ENCODE measurements at places on chromosomes 1 and 21.

- DNase-seq, result no peak
Measured at GRCh38 chr1:22362626-22363402, 88.8 kb upstream of the ZBTB40 start.

DNA sequence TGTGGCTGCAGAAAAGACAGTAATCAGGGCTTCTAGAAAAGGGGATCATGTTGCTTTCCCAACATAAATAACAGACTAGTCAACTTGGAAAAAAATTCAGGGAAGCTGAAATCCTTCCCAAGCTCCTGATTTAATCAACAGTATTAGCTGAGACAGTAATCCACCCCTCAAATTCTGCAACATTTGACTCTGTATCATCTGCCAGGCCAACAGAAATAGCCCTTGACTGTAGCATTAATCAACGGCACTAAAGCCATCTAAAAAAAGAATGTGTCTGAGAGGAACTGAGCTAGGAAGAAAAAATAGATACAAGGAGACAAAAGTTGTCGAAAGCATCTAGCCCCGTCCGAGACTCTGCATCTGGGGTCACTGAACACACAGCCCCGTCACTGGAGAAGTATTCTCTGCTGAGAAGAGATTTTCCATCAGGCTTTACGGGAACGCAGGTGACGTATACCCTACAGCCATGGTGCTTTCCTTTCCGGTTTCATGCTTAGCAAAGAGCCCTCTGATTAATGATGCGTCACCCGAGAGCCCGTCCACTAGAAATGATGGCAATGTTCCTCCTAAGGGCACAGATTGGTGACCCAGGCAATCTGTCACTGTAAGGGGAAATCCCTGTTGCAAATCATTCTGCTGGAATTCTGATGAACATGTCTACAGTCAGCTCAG lies 42.1 kb upstream of the TP53BP2 start:
- no peak for DNase-seq

DNA sequence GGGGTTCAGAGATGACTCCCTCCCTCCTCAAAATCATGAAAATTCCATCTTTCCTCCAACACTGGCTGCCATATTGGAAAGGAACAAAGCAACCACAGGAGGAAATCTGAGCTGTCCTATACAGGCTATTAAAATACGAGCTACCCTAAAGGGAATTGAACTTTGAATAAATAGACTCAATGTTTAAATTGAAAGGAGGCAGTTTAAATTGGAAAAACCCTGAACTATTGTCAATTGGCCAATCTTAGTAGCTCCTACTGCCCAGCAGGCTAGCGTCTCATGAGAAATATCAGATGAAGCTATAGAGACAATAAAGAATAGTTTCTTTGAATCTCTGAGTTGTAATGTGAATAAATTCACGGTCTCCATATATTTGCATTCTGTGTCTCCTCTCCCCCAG lies 85.4 kb upstream of the KCNE2 start:
- DNase-seq, result no peak

DNA sequence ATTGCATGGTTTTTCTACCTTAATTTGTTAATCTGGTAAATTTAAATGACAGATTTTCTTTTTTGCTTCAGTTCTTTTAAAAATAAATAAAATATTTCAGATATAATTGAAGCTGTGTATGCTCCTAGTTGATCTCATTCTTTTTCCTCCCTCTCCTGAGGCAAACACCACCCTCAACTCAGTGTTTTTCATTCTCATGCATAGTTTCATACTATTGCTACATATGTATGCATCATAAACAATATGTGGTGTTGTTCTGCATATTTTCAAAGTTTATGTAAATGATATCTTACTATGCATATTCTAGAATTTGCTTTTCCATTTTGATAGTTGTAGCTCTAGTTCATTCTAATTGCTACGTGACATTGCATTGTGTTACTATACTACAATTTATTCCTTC lies 257.2 kb upstream of the POU3F1 start:
- no peak for DNase-seq

- DNase-seq, result no peak
Measured at GRCh38 chr21:34790341-34790740, 121.5 kb downstream of the CLIC6 start.

DNA sequence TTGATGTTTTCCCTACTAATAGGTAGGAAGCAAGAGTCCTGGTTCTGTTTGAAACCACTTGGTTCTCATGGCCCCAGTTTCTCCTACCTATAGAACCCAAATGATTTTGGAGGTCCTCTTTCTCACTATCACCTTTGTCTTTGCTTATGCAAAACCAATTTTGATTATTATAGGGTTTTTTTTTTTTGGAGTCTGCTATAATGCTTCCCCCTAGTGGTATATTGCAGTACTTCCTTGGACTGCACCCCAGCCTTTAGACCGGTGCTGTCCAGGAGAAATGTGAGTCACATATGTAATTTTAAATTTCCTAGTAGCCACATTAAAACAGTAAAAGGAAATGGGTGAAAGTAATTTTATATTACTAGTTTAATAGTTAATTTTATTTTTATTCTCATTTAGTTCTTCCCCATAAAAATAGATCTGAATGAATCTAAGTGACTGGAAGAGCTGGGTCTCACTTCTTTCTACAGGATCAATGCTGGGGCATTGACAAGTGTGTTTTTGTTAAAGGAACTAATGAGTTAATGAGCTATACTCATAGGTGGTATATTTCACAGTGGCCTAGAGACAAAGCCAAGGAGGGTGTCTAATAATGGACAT lies 10.6 kb downstream of the FCMR start:
- no peak for DNase-seq

DNA sequence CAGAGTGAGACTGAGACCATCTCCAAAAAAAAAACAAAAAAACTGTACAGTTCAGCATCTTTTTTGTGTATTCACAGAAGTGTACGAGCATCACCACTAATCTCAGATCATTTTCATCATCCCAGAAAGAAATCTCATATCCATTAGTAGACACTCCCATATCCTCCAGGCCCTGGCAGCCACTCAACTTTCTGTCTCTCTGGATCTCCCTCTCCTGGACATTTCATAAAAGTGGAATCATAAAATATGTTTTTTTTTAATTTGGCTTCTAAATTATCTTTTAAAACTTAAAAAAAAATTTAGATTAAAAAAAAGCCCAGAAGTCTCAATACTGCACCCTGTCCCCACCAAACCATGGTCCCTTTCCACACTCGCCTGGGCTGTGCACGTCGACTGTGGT lies 22.1 kb downstream of the RIPPLY3 start:
- DNase-seq, result no peak

DNA sequence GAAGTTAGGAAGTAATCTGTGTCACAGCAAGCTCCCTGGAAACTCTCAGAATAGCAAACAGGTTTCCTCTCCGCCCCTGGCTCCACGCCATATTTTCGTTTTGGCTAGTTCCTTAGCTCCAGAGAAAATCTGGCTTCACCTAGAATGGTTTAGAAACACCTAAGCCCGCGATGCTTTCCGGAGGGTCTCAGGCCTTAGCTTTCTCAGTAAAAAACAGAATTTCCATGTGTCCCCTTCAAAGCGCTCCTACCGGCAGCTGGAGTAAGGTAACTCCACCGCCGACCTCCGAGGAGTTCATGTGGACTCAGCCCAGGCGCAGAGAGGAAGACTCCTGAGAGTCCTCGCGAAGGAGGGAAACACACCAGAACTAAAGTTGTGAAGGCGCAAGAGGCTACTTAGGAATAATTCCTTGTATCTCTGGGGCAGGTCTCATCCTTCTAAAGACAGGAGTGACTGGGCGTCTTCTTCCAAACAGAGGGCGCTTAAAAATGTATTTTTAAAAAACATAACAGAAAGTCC lies 406 bp downstream of the KIAA0040 start:
- no peak for DNase-seq

DNA sequence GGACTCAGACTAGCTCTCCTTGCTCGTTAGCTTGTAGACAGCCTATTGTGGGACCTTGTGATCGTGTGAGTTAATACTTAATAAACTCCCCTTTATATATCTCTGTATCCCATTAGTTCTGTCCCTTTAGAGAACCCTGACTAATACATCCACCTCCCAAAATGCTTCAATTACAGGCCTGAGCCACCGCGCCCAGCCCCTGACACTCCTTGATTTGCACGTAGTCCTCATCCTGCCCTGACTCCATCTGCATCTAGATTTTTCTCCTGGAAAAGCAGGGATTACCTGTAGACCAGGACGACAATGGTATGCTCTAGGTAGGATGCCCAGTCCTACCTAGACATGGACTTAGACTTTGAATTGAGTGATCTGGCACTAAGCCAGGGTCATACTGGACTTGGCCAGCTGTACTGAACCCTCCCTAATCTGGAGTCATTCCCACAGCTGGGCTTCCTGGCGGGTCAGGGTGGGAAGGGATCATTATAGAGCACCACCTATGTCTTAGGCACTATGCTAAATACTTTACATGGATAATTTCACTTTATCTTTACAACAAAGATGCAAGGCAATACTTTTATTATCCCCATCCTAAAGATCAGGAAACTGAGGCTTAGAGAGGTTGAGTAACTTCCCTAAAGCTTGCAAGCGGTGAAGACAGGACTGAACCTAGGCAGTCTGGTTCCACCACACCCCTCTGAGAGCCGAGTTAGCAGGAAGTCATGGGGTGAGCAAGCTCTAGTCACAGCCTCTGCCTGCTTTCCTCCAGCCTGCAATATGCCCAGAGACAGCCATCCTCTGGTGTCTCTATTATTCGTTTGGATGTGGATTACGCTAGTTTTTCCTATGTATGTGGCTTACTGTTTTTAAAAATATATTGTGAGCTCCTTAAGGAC lies 89.4 kb downstream of the DTL start:
- no peak for DNase-seq

- no peak for DNase-seq
Measured at GRCh38 chr1:154481053-154481452, 21.0 kb upstream of the TDRD10 start.

DNA sequence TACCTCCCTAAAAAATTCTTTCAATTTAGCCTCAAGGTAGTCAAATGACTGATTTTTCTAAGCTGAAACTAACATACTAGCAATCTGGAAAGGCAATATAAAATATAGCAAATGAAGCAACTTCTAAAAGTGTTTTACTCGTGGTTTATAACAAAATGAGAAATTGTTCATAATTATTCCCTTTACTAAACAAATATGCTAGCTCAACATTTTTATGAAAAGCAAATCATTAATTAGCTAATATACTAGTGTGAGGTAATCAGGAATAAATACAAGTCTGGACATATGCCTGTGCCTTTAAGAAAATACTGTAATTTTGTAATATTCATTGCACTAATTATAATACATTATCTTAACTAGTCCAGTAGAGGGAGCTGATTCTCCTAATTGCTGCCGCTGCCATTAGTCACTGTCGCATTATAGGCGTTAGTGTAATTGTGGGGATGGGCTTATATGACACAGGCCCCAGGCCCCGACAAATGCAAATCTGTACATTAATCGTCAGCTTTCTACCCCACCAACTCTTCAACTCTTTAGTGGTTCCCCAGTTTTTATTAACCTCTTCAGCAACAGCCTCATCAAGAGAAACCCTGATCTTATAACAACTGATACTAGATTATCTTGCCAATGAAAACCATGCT lies 160.9 kb downstream of the GABPA start:
- no peak for DNase-seq

DNA sequence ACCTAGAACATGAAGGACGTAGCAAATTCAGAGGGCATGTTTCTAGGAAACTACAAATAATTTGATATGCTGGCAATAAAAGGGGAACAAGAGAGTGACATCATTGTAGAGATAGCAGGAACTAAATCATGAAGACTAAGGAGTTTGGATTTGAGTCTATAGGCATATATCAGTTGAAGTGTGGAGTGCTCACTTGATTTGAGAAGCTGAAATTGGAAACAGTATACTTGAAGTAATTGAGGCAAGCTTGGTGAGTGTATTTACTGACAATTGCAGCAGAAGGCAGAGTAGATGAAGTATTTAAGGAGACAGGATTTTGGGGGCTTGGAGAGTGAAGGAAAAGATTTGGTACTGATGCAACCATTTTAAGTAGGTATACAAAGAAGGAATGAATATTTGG lies 6.4 kb upstream of the TMCO2 start:
- DNase-seq, result no peak

GRCh38 chr1:109208836-109209463 lies 4.8 kb upstream of the SARS1 start:
- DNase-seq, result no peak

- no peak for DNase-seq
Measured at GRCh38 chr1:119737040-119737682, 25.4 kb downstream of the PHGDH start.

DNA sequence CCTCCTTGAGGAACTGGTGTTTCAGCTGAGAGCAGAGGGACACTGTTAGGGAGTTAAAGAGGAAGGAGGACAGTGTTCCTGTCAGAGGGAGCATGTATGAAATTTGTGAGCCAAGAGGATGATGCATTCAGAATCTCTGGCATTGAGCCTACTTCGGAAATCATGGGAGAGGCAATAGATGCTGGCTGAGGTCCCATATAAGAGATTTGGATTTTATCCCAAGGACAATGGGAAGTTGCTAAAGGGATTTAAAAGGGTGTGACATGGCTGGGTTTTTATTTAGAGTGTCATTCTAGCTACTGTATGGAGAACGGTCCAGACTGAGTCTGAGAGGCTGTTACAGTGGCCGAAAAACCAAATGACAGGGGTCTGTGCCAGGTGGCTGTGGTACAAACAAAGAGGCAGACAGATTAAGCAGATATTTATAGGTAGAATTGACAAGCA lies 403.2 kb upstream of the B3GALT2 start:
- DNase-seq, result no peak

DNA sequence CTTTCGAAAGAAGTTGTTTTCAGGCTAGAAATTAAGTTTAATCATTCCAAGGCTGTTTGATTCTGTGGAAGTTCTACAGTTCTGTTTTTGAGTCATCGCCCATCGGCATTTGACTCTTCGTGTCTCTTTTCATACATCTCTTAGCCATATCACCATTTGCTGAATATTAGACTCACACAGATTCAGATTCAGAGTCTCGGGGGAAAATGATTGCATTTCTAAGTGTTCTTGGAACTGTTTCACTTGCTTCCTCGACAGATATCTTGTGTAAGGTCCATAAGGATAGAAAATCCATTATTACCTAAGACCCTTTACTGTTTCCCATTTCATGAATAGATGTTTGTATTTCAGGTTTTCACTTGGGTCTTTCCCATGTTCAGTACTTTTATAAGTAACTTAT lies 237.0 kb upstream of the SGIP1 start:
- DNase-seq, result no peak

- DNase-seq, result no peak
Measured at GRCh38 chr1:94522304-94522703, 19.3 kb downstream of the F3 start.

- DNase-seq, result no peak
Measured at GRCh38 chr1:8378178-8378577, 60.3 kb downstream of the SLC45A1 start.

DNA sequence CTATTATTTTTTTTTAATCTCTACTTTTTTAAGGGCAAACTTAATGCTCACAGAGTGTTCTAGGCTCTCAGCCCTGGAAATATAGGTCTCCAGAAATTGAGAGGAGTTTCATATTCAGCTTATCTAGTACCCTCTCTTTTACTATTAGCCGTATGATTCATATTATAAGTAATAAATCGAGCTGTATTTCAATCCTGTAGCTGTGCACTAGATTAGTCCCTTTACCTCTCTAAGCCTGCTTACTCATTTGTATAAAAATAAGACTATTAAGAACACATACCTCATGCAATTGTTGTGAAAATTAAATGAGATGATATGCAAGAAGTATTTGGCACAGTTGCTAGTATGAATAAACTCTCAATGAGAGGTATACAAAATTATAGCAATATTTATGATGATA lies 128.2 kb upstream of the HOOK1 start:
- no peak for DNase-seq

- no peak for DNase-seq
Measured at GRCh38 chr1:47856996-47857395, 140.2 kb downstream of the TRABD2B start.

GRCh38 chr1:222346955-222347354 lies 200.9 kb downstream of the HHIPL2 start:
- no peak for DNase-seq
